ENCODE measurements at places on chromosomes 2 and 18.

DNA sequence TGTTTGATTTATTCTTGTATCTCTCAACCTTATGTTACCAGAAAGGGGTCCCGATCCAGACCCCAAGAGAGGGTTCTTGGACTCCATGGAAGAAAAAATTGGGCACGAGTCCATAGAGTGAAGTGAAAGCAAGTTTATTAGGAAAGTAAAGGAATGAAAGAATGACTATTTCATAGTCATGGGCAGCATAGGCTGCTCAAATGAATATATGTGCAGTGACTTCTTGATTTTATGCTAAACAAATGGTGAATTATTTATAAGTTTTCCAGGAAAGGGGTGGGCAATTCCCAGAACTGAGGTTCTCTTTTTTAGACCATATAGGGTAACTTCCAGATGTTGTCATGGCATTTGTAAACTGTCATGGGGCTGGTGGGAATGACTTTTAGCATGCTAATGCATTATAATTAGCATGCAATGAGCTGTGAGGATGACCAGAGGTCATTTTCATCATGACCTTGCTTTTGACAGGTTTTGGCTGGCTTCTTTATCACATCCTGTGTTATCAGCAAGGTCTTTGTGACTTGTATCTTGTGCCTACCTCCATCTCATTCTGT, 832.4 kb upstream of the CDH2 start:
- no peak for DNase-seq

DNA sequence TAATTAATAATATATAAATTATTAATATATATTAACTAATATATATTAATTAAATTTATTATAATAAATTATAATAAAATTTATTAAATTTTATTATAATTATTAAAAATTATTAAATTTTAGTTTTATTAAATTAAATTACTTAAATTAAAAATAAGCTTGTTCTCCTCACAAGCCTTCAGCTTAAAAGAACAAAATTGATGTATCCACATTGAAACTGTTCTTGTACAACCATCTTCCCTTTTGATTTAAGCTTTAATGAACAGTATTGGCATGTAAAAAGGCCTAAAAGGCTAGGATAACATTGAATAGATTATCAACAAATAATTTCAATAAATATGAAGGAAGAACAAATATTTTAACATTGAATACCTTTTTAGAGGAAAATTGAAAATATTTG, 62.4 kb upstream of the XIRP2 start:
- no peak for DNase-seq

- DNase-seq: no peak
Measured at GRCh38 chr2:204722207-204722606, 176.9 kb downstream of the PARD3B start.

DNA sequence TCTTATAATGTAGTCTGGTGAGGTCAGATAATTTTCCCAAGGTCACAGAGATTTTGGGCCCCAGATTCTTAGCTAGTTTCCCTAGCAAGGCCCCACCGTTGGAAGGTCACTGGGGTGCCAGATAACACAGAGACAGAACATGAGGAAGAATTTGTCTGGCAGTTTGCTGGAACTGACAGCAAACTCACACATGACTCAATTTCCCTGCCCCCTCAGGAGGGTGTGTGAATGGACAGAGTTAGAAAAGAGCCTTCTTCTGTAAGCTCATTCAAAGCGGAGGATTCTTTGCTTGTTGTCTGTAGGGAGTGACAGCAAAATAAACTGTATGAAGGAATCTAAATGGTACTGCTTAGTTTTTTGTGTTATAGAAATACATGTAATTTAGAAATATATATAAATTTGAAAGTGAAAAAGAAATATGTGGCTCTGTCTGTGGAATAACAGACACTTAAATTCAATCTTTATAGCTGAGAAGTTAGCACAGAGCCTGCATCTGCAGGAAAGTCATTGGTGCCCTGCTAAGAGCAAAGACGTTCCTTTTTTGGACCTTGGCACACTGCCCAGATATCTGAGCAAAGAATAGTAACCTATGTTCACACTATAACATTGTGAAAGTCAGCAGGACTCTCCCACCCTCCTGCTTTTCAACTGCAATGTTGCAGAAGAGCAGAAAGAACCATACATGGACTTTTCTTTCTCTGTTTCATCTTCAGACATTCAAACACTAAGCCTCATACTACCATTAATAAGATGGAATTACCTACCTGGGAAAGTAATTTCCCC, 2.1 kb downstream of the MDH1 start:
- DNase-seq: no peak

DNA sequence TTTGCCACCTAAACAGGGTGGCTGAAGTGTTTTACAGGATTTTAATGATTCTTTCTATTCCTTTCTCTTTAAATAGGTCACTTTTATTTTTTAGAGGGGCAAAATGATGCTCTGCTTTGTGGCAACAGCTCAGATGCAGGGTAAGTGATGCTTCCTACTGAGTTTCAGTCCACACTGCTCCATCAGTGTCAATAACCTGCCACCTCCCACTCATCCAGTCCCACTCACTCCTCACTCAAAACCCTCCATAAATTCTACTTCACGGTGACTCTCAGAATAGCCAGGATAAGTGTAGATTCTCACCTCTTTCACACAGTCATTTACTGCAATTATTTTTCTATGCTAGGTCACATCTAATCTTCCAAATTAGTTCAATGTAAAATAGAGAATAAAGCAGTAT, 72.7 kb downstream of the SCN2A start:
- no peak for DNase-seq

- no peak for DNase-seq
Measured at GRCh38 chr18:13302457-13303225, 84.1 kb downstream of the LDLRAD4 start.

DNA sequence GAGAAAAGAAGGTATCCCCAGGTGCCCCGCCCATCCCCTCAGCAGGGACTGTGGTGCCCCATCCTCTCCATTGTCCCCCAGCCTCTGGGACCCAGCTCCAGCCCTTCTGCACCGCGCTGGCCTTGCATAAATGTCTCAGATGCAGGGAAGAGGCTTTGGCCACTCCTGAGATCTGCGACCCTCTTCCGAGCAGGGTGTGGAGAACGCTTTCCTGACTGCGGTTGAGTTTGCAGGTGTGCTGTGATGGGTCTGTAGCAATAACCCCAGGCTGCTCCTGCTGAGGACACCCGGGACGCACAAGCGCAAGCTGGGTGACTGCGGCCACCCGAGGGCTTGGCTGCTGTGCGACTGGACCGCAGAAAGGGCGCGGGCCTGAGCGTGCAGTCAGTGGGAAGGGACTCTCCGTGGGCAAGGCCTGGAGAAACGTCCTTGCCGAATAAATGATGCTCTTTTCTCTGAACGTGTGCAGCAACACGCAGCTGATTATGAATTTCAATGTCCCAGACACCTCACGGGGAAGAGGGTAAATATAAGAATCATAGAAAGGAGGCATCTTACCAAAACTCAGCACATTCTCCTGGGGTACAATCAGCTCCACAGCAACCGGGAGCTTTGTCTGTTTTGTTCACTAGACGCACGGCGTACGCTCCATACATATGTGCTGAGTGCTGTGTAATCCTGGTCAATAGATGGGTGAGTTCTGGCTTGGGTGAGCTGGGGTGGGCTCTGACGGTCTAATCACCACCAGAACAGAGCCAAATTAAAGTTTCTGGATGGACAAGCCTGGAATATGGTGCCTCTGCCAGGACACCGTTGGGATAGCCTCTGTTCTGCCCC, 67.5 kb upstream of the ZNF516 start:
- no peak for DNase-seq
